ENCODE measurements at places on chromosomes 13 and 19.
A peak's percentile ranks its signal among the peaks of the same experiment; 100 is the strongest.

GRCh38 chr13:30857018-30857417 lies 49.1 kb upstream of the MEDAG start:
- DNase-seq, result no peak

- DNase-seq, result no peak
These were observed 73.0 kb downstream of the MAP4K1 start for GRCh38 chr19:38544569-38545315.

- peak; percentile 84 for DNase-seq
These were observed 2.2 kb downstream of the FLT3LG start for GRCh38 chr19:49475995-49476880.

- no peak for DNase-seq
These were observed 73.2 kb upstream of the RFC3 start for GRCh38 chr13:33744589-33745369.

GRCh38 chr13:102236830-102237229 lies 165.0 kb downstream of the FGF14 start:
- no peak for DNase-seq

All from activated CD4-positive, alpha-beta T cell treated with anti-CD3 and anti-CD28 coated beads, Interleukin-2, amount 10 ng/mL, durations not matched to agents 7 days and 5 days (primary cell).